GM18507 (cell line): ENCODE measurements at places on chromosomes 2 and 18.

GRCh38 chr18:41624460-41624859 lies 330.6 kb upstream of the PIK3C3 start:
- DNase-seq, result no peak

GRCh38 chr2:140698636-140699035 lies 1432.2 kb downstream of the LRP1B start:
- no peak for DNase-seq

DNA sequence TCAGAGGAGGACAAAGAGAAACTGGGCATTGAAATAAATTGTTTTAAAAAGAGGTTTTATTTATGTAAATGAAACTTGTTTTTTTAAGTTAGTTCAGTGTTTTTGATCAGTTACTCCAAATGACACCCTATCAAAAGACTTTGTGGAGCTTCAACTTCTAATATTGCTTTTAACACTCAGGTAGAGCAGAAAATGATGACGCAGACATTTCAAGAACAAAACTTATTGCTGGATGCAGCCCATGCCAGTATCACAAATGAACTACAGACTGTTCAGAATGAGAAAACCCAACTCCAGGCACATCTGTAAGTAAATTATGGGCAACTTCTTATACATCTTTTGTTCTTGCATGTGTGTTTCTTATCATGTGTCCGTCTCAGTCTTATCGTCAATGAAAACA lies 36.4 kb downstream of the CCDC150 start:
- DNase-seq, result no peak

DNA sequence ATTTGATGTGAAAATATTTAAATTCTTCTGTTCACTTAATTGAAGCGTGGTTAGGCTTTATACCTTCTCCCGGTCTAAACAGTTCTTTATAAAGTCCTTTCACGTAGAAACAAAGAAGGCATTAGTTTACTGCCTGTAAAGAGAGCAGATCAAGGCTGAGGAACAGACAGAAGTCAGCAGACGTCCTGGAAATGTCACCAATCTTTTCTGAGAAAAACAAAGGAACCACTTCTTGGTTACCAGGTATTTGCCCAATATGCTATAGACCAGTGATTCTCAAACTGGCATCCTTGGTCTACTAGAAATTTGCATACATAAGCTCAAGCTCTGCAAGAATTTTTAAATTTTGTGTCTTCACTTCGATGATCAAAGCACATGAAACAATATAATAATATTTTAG lies 89.2 kb upstream of the STK17B start:
- DNase-seq, result no peak

DNA sequence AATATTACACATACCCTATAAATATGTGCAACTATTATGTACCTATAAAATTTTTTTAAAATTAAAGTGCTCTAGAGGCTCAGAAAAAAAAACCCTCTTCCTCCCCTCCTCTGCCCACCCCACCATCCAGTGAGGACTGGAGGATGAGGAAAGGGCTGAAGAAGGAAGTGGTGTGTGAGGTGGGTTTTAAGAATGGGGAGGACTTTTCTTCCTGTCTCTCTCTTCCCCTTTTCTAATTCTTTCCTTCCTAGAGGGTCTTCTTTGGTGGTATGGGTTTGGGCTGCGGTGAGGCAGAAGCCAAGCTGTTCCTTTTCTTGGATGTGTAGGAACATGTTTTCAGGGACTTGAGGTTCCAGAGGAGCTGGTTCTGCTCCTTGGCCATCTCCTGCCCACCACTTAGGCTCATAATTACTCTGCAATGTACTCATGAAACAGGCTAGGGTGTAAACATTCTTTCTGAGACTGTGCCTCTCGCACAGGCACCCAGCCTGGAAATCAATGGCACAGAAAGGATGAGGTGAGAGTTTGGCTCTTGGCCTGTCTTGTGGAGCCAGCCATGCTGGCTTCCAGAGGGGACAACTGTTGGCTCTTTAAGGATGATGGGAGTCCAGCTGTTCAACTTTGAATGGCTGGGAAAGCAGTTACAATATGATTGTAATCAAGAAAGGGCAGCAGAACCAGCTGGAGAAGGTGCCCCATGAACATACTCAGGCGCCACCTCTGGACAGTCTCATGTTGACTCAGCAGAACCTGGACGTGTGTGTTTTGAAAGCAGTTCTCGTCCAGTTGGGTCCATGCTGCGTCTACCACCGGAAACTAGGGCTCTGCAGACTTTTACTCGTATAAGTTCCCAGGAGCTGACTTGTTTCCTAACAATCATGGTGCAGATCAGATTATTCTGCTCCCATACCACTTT lies 38.3 kb downstream of the IL1RL2 start:
- no peak for DNase-seq

- no peak for DNase-seq
These were observed 4.9 kb upstream of the SIX2 start for GRCh38 chr2:45014016-45014702.
